Left colon (tissue), 2 donors: ENCODE measurements at places on chromosomes 3 and 15.
A peak's percentile ranks its signal among the peaks of the same experiment; 100 is the strongest.

GRCh38 chr3:2198776-2199279 is 100.2 kb downstream of the CNTN4 start:
- no peak for DNase-seq

GRCh38 chr15:98413933-98414546 is 234.3 kb upstream of the IGF1R start:
- DNase-seq: no peak

DNA sequence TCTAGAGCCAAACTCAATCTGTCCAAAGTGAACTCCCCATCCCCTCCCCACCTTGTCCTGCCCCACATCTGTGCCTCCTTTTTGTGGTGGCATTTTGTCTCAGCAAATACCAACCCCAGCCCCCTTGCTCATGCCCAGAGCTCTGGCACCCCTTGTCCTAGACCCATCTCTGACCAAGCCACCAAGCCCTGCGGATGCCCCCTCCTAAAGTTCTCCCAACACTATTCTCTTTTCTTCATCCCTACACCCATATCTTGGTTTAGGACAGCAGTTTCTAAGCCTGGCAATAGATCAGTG is 17.7 kb downstream of the ACAA1 start:
- no peak for DNase-seq

GRCh38 chr15:35740761-35741160 is 194.8 kb upstream of the DPH6 start:
- DNase-seq: no peak

GRCh38 chr3:29181149-29181780 is 99.6 kb upstream of the RBMS3 start:
- DNase-seq: no peak

- DNase-seq: no peak
These were observed 113.2 kb upstream of the NLGN1 start for GRCh38 chr3:173284301-173284700.

- no peak for DNase-seq
These were observed 420.2 kb downstream of the TBC1D5 start for GRCh38 chr3:17322106-17322793.

GRCh38 chr3:126540342-126540849 is 16.4 kb downstream of the CHST13 start:
- DNase-seq: peak; percentile 31

GRCh38 chr15:38217191-38217595 is 35.4 kb upstream of the SPRED1 start:
- DNase-seq: no peak
